Esophagus muscularis mucosa (tissue), 4 donors: ENCODE measurements at places on chromosomes 3 and 15. TPM values are rescaled to one million over a fixed set of nuclear protein-coding genes. Genes with fewer than 3 reads are reported as not detected.

Gene C2CD4A
- total RNA-seq, result not detected

DNA sequence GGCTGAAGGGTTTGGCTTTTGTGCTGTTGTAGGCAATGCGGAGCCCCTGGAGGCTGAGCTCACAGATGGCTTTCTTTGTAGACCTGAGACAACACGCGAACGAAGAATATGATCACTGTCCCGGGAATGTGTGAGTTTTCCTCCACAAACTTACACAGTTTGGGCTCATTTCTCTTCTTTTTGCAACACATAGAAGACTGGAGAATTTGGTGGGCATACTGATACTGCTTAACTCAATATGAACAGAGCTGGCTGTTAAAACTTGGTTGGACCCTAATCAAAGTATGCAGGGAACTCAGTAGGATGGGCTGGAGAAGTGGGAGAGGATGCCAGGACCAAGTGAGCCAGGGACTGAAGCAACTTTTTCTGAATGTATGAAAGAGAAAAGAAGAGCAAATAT is 12.2 kb upstream of the RFC4 start:
- no peak for DNase-seq
- H3K4me3 ChIP-seq, result no peak overlapping the region
- H3K4me1 ChIP-seq, result no peaks in the 10 kb centered on the region
- no peak overlapping the region for H3K27ac ChIP-seq
- no peaks in the 10 kb centered on the region for H3K36me3 ChIP-seq

Gene SERPINI2
- total RNA-seq, result not detected

GRCh38 chr3:126752303-126753190 is 48.5 kb downstream of the CHCHD6 start:
- no peak overlapping the region for H3K27ac ChIP-seq
- peaks cover 11% of the 10 kb centered on the region for H3K4me1 ChIP-seq
- no peaks in the 10 kb centered on the region for H3K27me3 ChIP-seq

Gene RTP3
- total RNA-seq, result not detected

GRCh38 chr3:37510755-37511154 is 336.4 kb upstream of the LRRFIP2 start:
- DNase-seq, result no peak
- H3K4me3 ChIP-seq, result no peak overlapping the region
- peaks cover 37% of the 10 kb centered on the region for H3K4me1 ChIP-seq
- H3K27me3 ChIP-seq, result no peaks in the 10 kb centered on the region

Gene SLMAP
- 399 TPM for total RNA-seq

Gene SNTN
- not detected for total RNA-seq

Gene CLDN16
- not detected for total RNA-seq

DNA sequence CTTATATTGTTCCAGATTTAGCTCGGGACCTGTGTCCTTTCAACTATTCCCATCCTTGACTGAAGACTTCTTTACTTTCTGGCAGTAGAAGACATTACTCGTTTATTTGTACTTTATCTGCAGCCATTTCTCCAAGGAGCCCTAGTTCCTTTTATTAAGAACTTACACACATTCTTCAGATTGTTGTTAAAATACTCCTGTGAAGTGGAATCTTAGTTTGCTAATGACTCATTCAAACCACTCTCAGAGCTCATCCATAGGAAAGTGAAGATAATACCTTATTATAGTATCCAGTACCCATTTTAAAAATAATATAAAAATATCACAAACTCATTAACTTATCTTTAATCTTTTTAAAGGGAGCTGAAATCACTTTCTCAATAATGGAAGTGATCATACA is 63.5 kb downstream of the C3orf70 start:
- H3K4me1 ChIP-seq, result peaks cover 45% of the 10 kb centered on the region
- no peak overlapping the region for H3K4me3 ChIP-seq
- no peaks in the 10 kb centered on the region for H3K27me3 ChIP-seq
- H3K27ac ChIP-seq, result no peak overlapping the region
- DNase-seq, result no peak
- no peaks in the 10 kb centered on the region for H3K36me3 ChIP-seq

- H3K4me3 ChIP-seq, result no peak overlapping the region
- no peaks in the 10 kb centered on the region for H3K4me1 ChIP-seq
- H3K27me3 ChIP-seq, result no peaks in the 10 kb centered on the region
These were observed 334.9 kb upstream of the TBC1D5 start for GRCh38 chr3:18077128-18077840.

GRCh38 chr3:166560253-166560652 is 723.0 kb upstream of the BCHE start:
- H3K27ac ChIP-seq, result no peak overlapping the region
- no peaks in the 10 kb centered on the region for H3K27me3 ChIP-seq
- no peaks in the 10 kb centered on the region for H3K4me1 ChIP-seq
- H3K36me3 ChIP-seq, result no peaks in the 10 kb centered on the region

Gene TFRC
- 81.3 TPM for total RNA-seq

Gene MUC4
- total RNA-seq, result not detected

DNA sequence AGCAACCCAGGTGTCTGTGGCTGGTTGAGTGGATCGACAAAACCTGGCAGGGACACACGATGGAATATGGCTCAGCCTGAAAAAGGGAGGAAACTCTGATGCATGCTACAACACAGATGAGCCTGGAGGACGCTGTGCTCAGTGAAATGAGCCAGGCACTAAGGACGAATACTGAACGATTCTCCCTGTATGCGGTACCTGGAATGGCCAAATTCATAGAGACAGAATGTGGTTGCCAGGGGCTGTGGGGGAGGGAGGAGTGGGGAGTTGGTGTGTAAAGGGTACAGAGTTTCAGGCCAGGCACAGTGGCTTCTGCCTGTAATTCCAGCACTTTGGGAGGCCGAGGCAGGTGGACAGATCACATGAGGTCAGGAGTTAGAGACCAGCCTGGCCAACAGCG is 35.1 kb downstream of the PCSK6 start:
- no peak overlapping the region for H3K27ac ChIP-seq
- no peak overlapping the region for H3K4me3 ChIP-seq
- H3K36me3 ChIP-seq, result no peaks in the 10 kb centered on the region
- H3K27me3 ChIP-seq, result no peaks in the 10 kb centered on the region
- no peak for DNase-seq
- H3K4me1 ChIP-seq, result peaks cover 25% of the 10 kb centered on the region

- H3K27ac ChIP-seq, result no peak overlapping the region
- H3K4me3 ChIP-seq, result no peak overlapping the region
- H3K27me3 ChIP-seq, result peaks cover 18% of the 10 kb centered on the region
- no peaks in the 10 kb centered on the region for H3K36me3 ChIP-seq
These were observed 220.7 kb downstream of the MEIS2 start for GRCh38 chr15:36879568-36880222.

Gene C3orf80
- total RNA-seq, result 0.26 TPM

DNA sequence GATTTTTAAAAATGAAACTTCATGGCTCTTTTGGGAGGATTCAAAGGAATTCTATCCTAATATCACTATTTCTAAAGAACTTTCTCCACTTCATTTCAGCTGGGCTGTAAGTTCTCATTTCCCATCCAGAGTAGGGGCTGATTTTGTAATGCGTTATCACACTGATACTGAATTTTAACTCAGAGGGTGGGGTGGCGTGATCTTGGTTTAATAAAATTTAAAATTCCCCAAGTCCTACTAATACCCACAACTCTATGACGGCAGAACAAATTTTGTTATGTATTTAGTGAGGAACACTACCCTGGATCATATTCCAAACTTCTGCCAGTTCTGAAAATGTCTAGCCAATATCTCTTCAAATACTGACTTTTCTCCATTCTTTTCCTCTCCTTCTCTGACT is 92.7 kb downstream of the ASB7 start:
- H3K27ac ChIP-seq, result peak overlapping the region; percentile 32
- no peak overlapping the region for H3K4me3 ChIP-seq
- H3K27me3 ChIP-seq, result no peaks in the 10 kb centered on the region
- no peak for DNase-seq

- no peak for DNase-seq
- H3K4me1 ChIP-seq, result no peaks in the 10 kb centered on the region
- no peaks in the 10 kb centered on the region for H3K36me3 ChIP-seq
These were observed 25.6 kb upstream of the NLGN1 start for GRCh38 chr3:173371848-173372487.

Gene PRR23C
- not detected for total RNA-seq

- no peak overlapping the region for H3K27ac ChIP-seq
- peaks cover 6% of the 10 kb centered on the region for H3K4me1 ChIP-seq
- no peaks in the 10 kb centered on the region for H3K36me3 ChIP-seq
- no peak overlapping the region for H3K4me3 ChIP-seq
These were observed 14.4 kb upstream of the ALDH1L1 start for GRCh38 chr3:126194713-126195305.

Gene TMEM266
- total RNA-seq, result 0.17 TPM

DNA sequence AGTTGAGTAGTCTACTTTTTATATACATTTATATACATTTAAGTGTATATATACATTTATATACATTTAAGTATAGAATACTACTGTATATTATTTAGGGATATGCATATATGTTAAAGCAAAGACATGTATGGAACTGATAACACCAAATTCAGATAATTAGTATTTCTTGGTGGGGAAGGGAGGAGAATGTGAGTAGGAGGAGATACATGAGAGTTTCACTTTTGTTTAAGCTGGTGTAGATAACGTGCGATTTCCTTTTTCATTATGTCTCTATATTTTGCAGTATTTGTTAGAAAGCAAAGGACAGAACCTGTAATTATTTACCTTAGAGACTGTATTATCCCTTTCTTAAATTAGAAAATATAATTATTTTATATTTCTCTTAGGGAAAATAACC is 16.6 kb upstream of the NIT2 start:
- H3K27ac ChIP-seq, result no peak overlapping the region
- H3K4me1 ChIP-seq, result peaks cover 8% of the 10 kb centered on the region
- H3K27me3 ChIP-seq, result no peaks in the 10 kb centered on the region
- H3K36me3 ChIP-seq, result peaks cover 42% of the 10 kb centered on the region
- no peak overlapping the region for H3K4me3 ChIP-seq

DNA sequence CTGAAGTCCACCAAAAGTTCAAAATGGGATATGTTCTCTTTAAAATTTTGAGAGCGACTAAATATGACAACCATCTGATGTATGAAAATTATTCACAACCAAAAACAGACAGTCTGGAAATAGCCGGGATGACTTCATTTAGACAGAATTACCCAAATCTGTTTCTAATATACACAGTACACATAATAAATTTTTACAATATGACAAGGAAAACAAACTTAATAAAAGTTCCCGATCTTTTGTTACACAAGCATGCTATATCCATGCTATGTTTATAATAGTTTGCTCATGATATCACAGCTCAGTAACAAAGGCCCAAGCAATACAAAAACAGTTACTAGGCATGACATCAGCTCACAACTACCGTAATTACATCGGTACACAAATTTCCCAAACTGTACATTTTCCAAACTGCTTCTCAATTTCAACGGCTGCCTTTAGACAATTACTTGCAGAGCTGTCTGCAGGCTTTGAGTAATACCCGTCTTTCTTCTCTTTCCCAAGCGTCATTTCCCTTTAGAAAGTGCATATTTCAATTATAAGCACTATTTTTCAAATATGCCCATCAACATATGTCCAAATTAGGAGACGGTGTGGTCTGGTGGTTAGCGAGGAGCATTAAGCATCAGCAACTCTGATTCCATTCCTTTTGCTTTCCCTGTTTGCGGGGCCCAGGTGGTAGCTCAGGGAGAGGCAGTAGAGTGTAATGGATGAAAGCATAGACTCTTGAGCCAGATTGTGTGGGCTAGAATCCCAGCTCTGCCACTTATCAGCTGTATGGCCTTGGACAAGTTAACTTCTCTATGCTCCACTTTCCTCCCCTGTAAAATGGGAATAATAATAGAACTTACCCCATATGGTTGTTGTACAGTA is 481.2 kb downstream of the FOXP1 start:
- no peak for DNase-seq
- peak overlapping the region; percentile 81 for H3K27ac ChIP-seq
- H3K4me3 ChIP-seq, result peak overlapping the region; percentile 6
- peaks cover 98% of the 10 kb centered on the region for H3K4me1 ChIP-seq
- no peaks in the 10 kb centered on the region for H3K27me3 ChIP-seq
- no peaks in the 10 kb centered on the region for H3K36me3 ChIP-seq

DNA sequence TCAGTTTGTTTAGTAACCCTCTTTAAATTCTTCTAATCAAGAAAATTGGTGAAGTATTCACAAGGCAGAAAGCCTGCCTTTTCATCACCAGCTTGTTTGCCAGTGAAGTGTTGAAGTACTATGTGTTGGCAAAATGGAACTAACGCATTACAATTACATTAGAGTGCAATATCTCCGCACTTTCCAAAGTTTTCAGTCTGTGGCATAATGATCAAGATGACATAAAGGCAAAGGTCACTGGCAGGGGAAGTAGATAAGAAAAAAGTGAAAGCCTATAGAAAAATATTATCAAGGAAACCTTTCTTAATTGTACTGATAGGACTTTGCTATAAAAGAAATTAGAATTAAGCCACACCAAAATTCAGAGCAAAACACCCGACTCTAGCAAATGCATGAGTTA is 25.0 kb upstream of the TM4SF1 start:
- H3K4me1 ChIP-seq, result no peaks in the 10 kb centered on the region
- no peaks in the 10 kb centered on the region for H3K36me3 ChIP-seq
- no peak overlapping the region for H3K4me3 ChIP-seq
- H3K27ac ChIP-seq, result no peak overlapping the region
- no peaks in the 10 kb centered on the region for H3K27me3 ChIP-seq
- no peak for DNase-seq

Gene RAB8B
- total RNA-seq, result 36.3 TPM

GRCh38 chr15:55403531-55403930 is 4.6 kb downstream of the CCPG1 start:
- no peak overlapping the region for H3K4me3 ChIP-seq
- H3K36me3 ChIP-seq, result no peaks in the 10 kb centered on the region
- H3K27me3 ChIP-seq, result no peaks in the 10 kb centered on the region
- peaks cover 56% of the 10 kb centered on the region for H3K4me1 ChIP-seq
- no peak for DNase-seq

GRCh38 chr3:74883690-74884089 is 269.2 kb upstream of the CNTN3 start:
- H3K27ac ChIP-seq, result no peak overlapping the region
- no peak for DNase-seq
- H3K4me1 ChIP-seq, result no peaks in the 10 kb centered on the region
- H3K4me3 ChIP-seq, result no peak overlapping the region

GRCh38 chr3:13505147-13506130 is 25.3 kb downstream of the HDAC11 start:
- peaks cover 13% of the 10 kb centered on the region for H3K4me1 ChIP-seq
- no peak overlapping the region for H3K27ac ChIP-seq
- peaks cover 17% of the 10 kb centered on the region for H3K36me3 ChIP-seq
- DNase-seq, result no peak
- H3K4me3 ChIP-seq, result no peak overlapping the region

- H3K36me3 ChIP-seq, result no peaks in the 10 kb centered on the region
- H3K4me1 ChIP-seq, result no peaks in the 10 kb centered on the region
- H3K4me3 ChIP-seq, result no peak overlapping the region
- DNase-seq, result peak; percentile 47
- no peaks in the 10 kb centered on the region for H3K27me3 ChIP-seq
These were observed 42.9 kb downstream of the KLF15 start for GRCh38 chr3:126314305-126314789.

- no peaks in the 10 kb centered on the region for H3K36me3 ChIP-seq
- H3K4me1 ChIP-seq, result no peaks in the 10 kb centered on the region
- H3K27ac ChIP-seq, result no peak overlapping the region
These were observed 235.1 kb downstream of the CD47 start for GRCh38 chr3:107855710-107856109.

Gene CCR9
- total RNA-seq, result 0.17 TPM
